ENCODE measurements at places on chromosomes 3 and 15.

DNA sequence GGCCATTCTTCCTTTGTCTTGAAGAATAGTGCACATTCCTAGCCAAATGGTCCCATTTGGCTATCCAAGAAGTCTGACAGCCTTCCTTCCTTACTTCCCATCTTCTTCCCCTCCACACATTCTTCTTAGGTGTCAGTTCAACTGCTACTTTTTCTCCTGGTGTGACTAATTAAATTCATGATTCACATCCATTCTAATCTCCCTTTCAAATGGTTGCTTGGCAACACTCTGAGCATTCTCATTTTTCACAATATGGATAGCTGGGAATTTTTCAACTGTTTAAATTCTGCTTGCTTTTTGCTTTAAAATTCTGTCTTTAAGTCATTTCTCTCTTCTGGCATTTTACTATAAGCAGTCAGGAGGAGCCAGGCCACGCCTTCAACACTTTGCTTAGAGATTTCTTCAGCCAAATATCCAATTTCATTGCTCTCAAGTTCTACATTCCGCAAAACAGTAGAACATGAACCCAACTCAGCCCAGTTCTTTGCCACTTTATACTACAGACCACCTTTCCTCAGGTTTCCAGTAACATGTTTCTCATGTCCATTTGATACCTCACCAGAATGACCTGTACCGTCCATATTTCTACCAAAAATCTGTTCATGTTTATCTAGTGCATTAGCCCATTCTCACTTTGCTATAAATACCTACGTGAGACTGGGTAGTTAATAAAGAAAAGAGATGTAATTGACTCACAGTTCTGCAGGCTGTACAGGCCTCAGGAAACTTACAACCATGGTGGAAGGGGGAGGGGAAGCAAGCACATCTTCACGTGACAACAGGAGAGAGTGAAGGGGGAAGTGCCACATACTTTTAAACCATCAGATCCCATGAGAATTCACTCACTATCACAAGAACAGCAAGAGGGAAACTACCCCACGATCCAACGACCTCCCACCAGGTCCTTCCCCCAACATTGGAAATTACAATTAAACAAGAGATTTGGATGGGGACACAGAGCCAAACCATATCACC lies 31.9 kb upstream of the MCF2L2 start:
- no peak for DNase-seq

- DNase-seq: no peak
These were observed 91.5 kb downstream of the ST6GAL1 start for GRCh38 chr3:187021748-187022402.

DNA sequence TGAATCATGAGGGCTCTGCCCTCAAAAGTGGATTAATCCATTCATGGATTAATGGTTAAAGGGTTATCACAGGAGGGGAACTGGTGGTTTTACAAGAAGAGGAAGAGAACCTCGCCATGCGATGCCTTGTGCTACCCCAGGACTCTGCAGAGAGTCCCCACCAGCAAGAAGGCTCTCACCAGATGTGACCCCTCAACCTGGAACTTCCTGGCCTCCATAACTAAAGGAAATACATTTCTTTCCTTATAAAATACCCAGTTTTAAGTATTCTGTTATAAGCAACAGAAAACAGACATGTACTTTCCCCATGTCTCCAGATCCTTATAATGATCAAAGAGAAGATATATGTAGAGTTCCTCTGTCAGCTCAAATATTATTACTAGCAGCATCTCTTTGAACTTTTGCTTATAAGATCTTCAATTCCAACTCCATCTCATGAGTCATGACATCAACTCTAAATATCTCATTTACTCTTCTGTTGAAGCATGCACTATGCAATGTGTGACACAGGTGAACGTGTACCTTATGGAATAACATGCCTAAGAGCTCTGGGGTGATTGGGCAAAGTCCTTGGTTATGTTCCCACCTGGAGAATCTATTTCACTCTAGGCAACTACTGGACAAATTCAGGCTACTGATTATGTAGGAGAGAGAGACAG lies 37.5 kb upstream of the ZBTB38 start:
- DNase-seq: no peak

DNA sequence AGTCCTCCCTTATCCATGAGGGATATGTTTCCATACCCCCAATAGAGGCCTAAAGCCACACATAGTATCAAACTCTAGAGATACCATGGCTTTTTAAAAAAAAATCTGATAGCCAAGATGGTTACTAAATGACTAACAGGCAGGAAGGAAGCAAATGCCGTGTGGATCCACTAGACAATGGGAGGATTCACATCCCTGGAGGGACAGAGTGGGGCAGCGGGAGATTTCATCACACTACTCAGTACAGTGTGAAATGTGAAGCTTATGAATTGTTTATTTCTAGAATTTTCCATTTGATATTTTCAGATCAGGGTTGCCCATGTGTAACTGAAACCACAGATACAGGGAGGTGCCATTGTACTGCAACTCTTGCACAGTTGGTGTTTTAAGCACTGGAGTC lies 826.6 kb downstream of the SQOR start:
- no peak for DNase-seq
